ENCODE measurements at places on chromosomes 6 and 20. TPM values are rescaled to one million over a fixed set of nuclear protein-coding genes. Genes with fewer than 3 reads are reported as not detected.

- peaks cover 11% of the 10 kb centered on the region for H3K4me1 ChIP-seq
- DNase-seq: no peak
- H3K27ac ChIP-seq: no peak overlapping the region
- H3K36me3 ChIP-seq: no peaks in the 10 kb centered on the region
- no peaks in the 10 kb centered on the region for H3K27me3 ChIP-seq
These were observed 806.3 kb upstream of the GJE1 start for GRCh38 chr6:141326426-141326825.

PAK5 gene
- total RNA-seq: not detected

- no peaks in the 10 kb centered on the region for H3K4me1 ChIP-seq
- no peaks in the 10 kb centered on the region for H3K36me3 ChIP-seq
- no peak overlapping the region for H3K27ac ChIP-seq
These were observed 77.2 kb downstream of the TMEM242 start for GRCh38 chr6:157246048-157246630.

HTR1E gene
- total RNA-seq: not detected

GRCh38 chr6:30396833-30397479 is 52.0 kb downstream of the RPP21 start:
- peak; percentile 74 for DNase-seq
- H3K27me3 ChIP-seq: peaks cover 41% of the 10 kb centered on the region
- no peaks in the 10 kb centered on the region for H3K36me3 ChIP-seq
- no peak overlapping the region for H3K4me3 ChIP-seq

- no peak for DNase-seq
- H3K4me1 ChIP-seq: peaks cover 14% of the 10 kb centered on the region
- no peak overlapping the region for H3K4me3 ChIP-seq
These were observed 257.3 kb upstream of the SGK1 start for GRCh38 chr6:134575221-134575620.

DNA sequence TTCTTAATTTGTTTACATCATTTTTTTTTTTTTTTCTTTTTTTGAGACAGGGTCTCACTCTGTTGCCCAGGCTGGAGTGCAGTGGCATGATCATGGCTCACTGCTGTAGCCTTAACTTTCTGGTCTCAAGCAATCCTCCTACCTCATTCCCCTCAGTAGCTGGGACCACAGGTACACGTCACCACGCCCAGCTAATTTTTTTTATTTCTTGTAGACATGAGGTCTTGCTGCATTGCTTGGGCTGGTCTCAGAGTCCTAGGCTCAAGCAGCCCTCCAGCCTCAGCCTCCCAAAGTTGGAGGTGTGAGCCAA is 30.3 kb downstream of the RPF2 start:
- no peaks in the 10 kb centered on the region for H3K27me3 ChIP-seq
- H3K27ac ChIP-seq: no peak overlapping the region
- no peak for DNase-seq

NANP gene
- 9.8 TPM for total RNA-seq

GRCh38 chr20:21177767-21178166 is 51.9 kb downstream of the KIZ start:
- H3K4me1 ChIP-seq: peaks cover 7% of the 10 kb centered on the region
- H3K27me3 ChIP-seq: no peaks in the 10 kb centered on the region
- no peak overlapping the region for H3K27ac ChIP-seq

GPLD1 gene
- 0.39 TPM for total RNA-seq

MUC21 gene
- total RNA-seq: not detected

GRCh38 chr6:33751771-33752645 is 5.3 kb upstream of the IP6K3 start:
- no peak overlapping the region for H3K4me3 ChIP-seq
- H3K36me3 ChIP-seq: no peaks in the 10 kb centered on the region
- H3K27ac ChIP-seq: no peak overlapping the region
- no peak for DNase-seq

DNA sequence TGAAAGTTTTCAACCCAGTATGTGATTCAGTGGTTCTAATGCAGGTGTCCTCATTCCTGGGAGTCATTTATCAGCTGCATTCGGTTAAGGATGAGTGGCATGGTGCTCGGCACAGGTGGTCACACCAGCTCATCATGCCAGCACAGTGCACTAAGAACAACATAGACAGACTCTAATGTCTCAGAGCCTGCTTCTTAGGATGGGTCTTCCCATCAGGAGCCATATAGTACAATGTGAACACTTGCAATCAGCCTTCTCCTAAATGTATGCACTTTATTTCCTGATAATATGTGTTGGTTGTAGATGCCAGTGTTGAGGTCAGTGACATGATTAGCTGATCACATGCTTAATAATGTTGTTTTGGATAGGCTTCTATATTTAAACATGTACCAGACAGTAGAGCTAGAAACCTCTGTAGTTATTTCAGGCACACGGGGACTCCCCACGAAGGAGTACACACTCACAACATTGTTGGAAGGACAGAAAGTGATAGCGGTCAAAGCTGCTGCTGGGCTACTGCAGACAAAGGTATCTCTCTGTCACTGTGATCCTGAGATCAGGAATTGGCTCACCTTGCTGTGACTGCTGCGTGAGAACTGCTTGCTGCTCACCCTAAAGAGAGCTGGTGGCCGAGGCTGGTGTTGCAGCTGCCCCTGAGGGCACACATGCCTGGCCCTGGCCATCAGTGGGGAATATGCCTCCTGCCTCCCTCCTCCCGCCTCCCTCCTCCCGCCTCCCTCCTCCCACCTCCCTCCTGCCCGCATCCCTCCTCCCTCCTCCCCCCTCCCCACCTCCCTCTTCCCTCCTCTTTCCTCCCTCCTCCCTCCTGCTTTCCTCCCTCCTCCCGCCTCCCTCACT is 195.4 kb downstream of the SMOC2 start:
- H3K36me3 ChIP-seq: no peaks in the 10 kb centered on the region
- H3K4me1 ChIP-seq: no peaks in the 10 kb centered on the region
- no peak overlapping the region for H3K4me3 ChIP-seq

Measured in activated T-helper 1 cell treated with anti-CD3 and anti-CD28 coated beads, Interleukin-12 subunit alpha, Interleukin-12 subunit beta, Interleukin-2, Interleukin-4 antibody, amounts not matched to agents 30 ng/mL and 10 ng/mL and 1 ng/mL, durations not matched to agents 14 hours and 24 hours and 36 hours (primary cell).